ENCODE measurements at places on chromosomes 1 and 21.

GRCh38 chr1:62362061-62362917, 43.1 kb upstream of the KANK4 start:
- no peak for DNase-seq

DNA sequence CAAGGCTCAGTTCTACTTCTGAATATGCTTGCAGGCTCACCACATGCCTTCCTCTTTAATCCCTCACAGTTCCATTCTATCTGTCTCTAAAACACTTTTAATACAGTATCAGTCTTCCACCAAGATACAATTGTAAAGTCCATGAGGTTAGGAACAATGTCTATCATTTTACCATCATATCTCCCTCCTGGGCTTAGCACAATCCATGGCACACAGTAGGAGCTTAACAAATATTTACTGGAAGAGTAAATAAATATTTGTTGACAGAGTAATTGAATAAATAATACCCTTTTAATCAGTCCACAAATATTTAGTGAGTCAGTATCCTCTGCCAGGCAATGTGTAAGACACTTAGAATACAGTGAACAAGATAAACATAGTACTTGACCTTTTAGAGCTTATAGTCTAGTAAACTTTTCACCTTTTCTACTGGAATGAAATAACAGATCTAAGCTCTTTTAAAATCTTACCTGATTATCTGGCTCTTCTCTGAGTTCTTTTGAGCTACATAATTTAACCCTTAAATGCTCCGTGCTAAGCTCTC, 12.7 kb upstream of the GADD45A start:
- DNase-seq: no peak

GRCh38 chr21:31886915-31887314, 14.1 kb downstream of the HUNK start:
- no peak for DNase-seq

DNA sequence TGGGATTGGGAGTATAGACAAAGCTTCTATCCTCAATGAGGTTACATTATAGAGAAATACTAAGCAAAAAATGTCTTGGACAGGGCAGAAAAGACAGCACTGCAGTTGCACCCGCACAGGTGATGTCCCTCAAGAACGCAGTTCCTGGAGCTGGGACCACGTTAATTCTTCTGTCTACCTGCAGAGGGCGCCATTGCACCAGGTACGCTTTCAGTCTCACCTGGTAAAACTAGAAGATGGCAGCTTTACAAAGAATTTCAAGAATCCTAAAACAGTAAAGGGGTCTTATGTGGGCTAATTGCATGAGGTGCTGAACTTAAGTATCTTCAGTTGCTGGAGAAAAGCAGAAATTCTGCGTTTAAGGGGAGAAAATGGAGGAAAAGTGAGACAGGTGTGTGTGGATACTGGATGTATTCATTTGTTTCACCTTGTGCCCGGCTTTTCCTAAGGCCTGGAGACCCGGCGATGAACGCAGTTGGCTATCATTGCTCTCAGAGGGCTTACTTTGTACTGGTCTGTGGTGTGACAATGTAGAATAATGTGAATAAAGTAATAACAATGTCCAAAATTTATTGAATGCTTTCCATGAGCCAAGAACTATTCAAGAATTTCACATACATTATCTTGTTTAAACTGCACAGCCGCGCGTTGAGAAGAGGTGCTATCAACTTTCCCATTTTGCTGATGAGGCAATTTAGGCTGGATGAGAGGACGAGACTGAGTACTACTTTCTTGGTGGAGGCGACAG, 276.3 kb upstream of the GREM2 start:
- no peak for DNase-seq

- no peak for DNase-seq
Observed at GRCh38 chr1:63829349-63830327, 55.8 kb downstream of the ROR1 start.

GRCh38 chr1:6162341-6162740, 17.8 kb downstream of the CHD5 start:
- no peak for DNase-seq

- no peak for DNase-seq
Observed at GRCh38 chr1:20733360-20733975, 965 bp upstream of the SH2D5 start.

- no peak for DNase-seq
Observed at GRCh38 chr1:56002231-56002630, 577.1 kb downstream of the PLPP3 start.

GRCh38 chr1:4171480-4172450, 271.7 kb upstream of the C1orf174 start:
- DNase-seq: no peak

All from stimulated activated CD4-positive, alpha-beta T cell treated with anti-CD3 and anti-CD28 coated beads, Interleukin-4, amount 100 ng/mL, for 4 hours (primary cell).